PC-3 (cell line): ENCODE measurements at places on chromosomes 7 and 10. TPM values are rescaled to one million over a fixed set of nuclear protein-coding genes. Genes with fewer than 3 reads are reported as not detected.
A peak's percentile ranks its signal among the peaks of the same experiment; 100 is the strongest.

- no peak for DNase-seq
Observed at GRCh38 chr7:45700556-45700955, 126.4 kb downstream of the ADCY1 start.

GRCh38 chr10:30434273-30435072, 489 bp downstream of the MAP3K8 start:
- DNase-seq = peak; percentile 42

DNA sequence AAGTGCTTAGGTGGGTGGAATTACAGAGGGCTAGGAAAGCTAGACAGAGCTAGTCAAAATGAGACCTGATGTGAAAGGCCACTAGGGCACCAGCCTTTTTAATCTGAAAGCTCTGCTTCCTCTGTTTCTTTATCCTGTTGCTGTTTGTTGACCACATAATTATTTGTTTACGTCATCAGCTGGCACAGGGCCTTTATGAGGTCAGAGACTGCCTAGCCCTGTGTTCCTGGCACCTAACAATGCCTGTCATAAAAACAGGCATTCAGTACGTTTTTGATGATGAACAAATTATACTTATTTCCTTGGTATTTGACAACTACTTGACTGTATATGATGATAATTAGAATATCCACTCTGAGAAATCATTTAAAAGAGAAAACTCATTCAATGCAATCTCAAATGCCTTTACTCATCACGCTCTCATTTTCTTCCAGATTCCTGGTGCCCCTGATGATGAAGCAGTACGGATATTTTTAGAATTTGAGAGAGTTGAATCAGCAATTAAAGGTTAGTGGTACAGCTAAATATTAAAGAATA, 26.0 kb downstream of the RBM17 start:
- peak; percentile 43 for DNase-seq

DNA sequence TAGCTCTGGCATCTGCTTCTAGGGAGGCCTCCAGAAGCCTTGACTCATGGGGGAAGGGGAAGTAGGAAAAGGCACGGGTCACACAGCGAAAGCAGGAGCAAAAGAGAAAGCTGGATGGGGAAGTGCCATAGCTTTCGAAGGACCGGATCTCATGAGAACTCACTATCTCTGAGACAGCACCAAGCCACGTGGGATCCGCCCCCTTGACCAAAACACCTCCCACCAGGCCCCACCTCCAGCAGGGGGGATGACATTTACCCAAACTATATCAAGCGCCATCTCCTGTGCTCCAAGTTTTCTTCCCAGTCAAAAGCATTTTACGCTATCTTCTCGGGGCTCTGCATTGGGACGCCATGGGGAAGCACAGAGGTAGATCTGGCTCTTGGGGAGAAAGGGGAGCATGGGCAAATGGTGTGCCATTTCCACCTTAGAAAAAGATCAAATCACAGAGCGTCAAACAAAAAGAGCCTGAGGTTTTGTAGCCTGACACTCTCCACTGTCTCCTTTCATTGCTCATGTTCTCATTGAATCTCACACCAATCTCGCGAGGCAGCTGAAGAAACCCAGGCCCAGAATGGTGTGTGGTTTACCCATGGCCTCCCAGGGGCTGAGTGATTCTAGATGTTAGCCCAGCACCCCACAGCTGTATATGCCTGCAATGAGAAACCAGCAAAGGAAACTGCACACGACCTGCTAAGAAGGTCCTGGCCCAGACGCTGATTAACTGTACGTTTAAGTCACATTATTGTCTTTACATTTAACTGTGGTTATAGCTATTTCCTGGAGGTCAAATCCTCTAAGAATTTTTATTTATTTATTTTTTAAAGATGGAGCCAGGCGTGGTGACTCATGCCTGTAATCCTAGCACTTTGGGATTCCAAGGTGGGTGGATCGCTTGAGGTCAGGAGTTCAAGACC, 8.1 kb upstream of the OLAH start:
- DNase-seq = peak; percentile 39

DNA sequence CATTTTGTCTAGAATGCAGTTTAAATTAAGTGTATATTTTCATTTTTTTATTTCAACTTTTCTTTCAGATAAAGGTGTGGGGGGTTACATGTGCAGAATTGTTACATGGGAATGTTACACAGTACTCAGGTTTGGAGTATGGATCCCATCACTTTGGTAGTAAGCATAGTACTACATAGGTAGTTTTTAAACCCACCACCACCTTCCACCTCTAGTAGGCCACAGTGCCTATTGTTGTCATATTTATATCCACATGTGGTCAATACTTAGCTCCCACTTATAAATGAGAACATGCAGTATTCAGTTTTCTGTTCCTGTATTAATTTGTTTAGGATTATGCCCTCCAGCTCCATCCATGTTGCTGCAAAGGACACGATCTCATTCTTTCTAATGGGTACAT, 200.6 kb downstream of the CCDC7 start:
- peak; percentile 48 for DNase-seq

- DNase-seq = peak; percentile 77
Observed at GRCh38 chr10:90047243-90047729, 345.9 kb downstream of the KIF20B start.

- DNase-seq = no peak
Observed at GRCh38 chr10:28879875-28880682, 202.8 kb downstream of the BAMBI start.

DNA sequence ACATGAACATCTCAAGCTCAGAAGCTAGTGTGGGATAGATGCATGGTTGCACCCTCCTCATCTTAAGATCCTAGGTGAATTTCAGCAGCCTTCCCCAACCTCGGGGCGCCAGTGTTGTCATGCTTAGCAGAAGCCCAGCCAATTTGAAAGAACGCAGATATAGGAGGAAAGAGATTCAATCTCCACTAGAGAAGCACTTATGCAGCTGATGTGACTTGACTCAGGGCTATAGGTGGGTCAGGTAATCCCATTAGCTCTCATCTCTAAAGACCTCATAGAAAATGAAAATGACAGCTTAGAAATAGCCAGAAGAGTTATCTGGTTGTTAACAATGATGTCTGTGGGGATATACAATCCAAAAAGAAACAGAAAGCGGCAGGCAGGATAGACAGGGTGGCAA, 310.5 kb downstream of the GPAM start:
- DNase-seq = no peak

DNA sequence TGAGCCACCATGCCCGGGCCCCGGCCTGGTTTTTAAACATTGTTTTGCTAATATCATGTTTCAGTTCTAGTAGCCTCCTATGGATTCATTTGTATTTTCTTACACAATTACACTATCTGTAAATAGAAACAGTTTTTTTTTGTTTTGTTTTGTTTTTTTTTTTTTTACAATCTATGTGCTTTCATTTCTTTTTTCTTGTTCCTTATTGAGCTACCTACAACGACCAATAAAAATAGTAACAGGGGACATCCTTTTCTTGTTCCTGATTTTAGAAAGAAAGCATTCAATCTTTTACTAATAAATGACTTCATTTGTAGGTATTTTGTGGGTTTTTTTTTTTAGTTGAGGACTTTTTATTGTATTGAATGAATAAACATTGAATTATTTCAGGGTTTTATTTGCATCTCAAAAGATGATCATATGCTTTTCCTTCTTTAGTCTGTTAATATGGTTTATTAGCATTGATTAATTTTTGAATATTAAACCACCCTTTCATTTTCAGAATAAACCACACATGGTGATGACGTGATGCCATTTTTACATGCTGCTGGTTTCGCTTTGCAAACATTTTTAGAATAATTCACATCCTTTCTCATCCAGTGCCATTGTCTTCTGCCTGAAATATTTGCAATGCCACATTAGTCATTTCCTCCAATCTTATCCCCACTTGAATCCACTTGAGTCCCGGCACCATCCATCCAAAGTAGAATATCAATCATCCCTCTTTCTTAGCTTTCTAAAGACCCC, 18.1 kb upstream of the AKR1E2 start:
- peak; percentile 74 for DNase-seq

OR2A5 gene
- not detected in 2 replicates for total RNA-seq

ZNHIT1 gene
- 161 and 188 TPM in 2 replicates for total RNA-seq

HOGA1 gene
- total RNA-seq = 0.15 TPM in 1 of 2 replicates, not detected in the other

CLDN12 gene
- total RNA-seq = 12.7 and 14.7 TPM in 2 replicates

EXOSC1 gene
- total RNA-seq = 23.0 and 34.7 TPM in 2 replicates
